Thyroid gland (tissue), 4 donors: ENCODE measurements at places on chromosomes 4 and X. TPM values are rescaled to one million over a fixed set of nuclear protein-coding genes. Genes with fewer than 3 reads are reported as not detected.
A peak's percentile ranks its signal among the peaks of the same experiment; 100 is the strongest.

DNA sequence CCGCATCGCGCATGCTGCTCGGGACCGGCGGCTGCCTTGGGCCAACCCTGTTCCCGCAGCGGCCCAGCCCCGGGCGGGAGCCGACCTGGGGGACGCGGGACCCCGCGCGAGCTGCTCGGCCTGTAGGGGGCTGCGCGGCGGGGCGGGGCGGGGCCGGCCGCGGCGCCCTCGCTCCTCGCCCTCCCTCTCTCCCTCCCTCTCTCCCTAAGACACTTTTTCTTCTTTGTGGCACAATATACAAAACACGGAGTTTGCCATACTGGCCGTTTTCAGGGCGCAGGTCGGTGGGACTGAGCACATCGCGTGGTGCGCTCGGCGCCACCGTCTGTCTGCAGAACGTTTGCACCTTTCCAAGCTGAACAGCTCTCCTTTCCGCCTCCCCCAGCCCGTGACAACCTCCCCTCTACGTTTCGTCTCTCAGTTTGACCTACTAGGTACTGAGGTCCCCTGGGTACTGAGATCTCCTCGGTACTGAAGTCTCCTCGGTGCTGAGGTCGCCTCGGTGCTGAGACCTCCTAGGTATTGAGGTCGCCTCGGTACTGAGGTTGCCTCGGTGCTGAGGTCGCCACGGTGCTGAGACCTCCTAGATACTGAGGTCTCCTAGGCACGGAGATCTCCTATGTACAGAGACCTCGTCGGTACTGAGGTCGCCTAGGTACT, 261.1 kb upstream of the PLCXD1 start:
- H3K4me3 ChIP-seq = no peak overlapping the region
- no peaks in the 10 kb centered on the region for H3K36me3 ChIP-seq
- peak; percentile 4 for DNase-seq
- H3K27me3 ChIP-seq = no peaks in the 10 kb centered on the region

The ADGRL3 gene
- 1.3 TPM for total RNA-seq

The TCEAL5 gene
- not detected for total RNA-seq

- H3K4me3 ChIP-seq = no peak overlapping the region
- H3K27ac ChIP-seq = no peak overlapping the region
- H3K27me3 ChIP-seq = no peaks in the 10 kb centered on the region
- H3K4me1 ChIP-seq = peaks cover 30% of the 10 kb centered on the region
- DNase-seq = no peak
These were observed 97.9 kb downstream of the COX18 start for GRCh38 chr4:72971572-72971971.

The MAGEA2 gene
- total RNA-seq = not detected

DNA sequence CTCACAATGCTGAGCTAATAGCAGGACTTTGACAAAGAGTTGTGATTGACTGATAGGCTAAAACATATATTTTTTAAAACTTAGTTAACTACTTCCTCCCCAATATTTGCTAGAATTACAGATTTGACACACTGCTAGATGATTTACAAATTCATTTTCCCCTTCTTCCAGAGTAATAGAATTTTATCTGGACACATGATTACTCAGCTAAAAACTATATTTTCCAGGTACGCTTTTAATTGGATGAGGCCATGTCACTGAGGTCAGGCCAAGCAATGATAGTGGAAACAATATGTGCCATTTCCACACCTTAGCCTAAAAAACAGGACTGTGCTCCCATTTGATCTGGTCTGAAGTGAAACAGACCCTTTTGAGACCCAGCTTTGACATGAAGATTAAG, 193.3 kb upstream of the PGRMC2 start:
- no peaks in the 10 kb centered on the region for H3K36me3 ChIP-seq
- DNase-seq = no peak
- no peak overlapping the region for H3K4me3 ChIP-seq
- H3K27ac ChIP-seq = no peak overlapping the region

- DNase-seq = no peak
- H3K27me3 ChIP-seq = no peaks in the 10 kb centered on the region
- peaks cover 3% of the 10 kb centered on the region for H3K4me1 ChIP-seq
- no peaks in the 10 kb centered on the region for H3K36me3 ChIP-seq
These were observed 103.7 kb downstream of the ADRA2C start for GRCh38 chr4:3869661-3870566.

GRCh38 chrX:51917604-51918003, 24.2 kb downstream of the MAGED1 start:
- no peaks in the 10 kb centered on the region for H3K4me1 ChIP-seq
- no peak overlapping the region for H3K4me3 ChIP-seq
- no peak for DNase-seq
- H3K36me3 ChIP-seq = no peaks in the 10 kb centered on the region
- no peaks in the 10 kb centered on the region for H3K27me3 ChIP-seq

DNA sequence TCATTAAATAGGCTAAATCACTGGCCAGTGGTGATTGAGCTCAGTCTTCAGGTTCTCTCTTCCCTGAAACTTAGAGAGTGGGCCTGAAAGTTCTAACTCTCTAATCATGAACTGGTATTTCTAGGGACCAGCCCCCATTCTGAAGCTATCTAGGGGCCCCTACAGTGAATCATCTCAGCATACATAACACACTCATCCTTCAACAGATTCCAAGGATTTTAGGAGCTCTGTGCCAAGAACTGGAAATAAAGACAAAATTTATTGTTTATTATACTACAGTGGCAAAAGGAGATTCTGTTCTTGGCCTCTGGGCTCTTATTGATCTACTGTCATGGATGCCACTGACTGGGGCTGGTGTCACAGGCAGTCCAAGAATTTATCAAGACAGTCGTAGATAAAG, 263.8 kb upstream of the IGFBP7 start:
- DNase-seq = no peak
- no peaks in the 10 kb centered on the region for H3K27me3 ChIP-seq
- H3K4me1 ChIP-seq = no peaks in the 10 kb centered on the region
- H3K27ac ChIP-seq = no peak overlapping the region

GRCh38 chrX:20455001-20455400, 188.3 kb upstream of the RPS6KA3 start:
- H3K36me3 ChIP-seq = no peaks in the 10 kb centered on the region
- H3K4me1 ChIP-seq = no peaks in the 10 kb centered on the region
- no peaks in the 10 kb centered on the region for H3K27me3 ChIP-seq
- no peak overlapping the region for H3K27ac ChIP-seq
- no peak for DNase-seq

The RLIM gene
- 33.3 TPM for total RNA-seq

The SLC7A11 gene
- total RNA-seq = 39.8 TPM

DNA sequence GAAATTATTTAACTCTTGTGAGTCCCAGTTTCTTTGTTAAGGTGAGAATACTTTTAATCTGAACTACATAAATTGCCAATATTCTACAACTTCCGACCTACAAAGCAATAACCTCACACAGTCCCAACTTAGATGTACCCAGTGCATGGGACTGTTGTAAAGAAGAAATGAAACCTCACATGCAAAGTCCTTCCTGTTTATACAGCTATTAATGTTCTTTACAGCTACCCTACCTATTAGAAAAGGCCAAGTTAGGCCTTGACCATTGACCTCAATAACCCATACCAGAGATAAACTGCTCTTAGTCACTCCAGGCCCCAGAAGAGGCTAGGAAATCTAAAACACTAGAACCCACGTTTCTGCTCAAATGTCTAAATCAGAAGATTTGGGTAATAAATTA, 920.1 kb upstream of the TENM3 start:
- no peak overlapping the region for H3K4me3 ChIP-seq
- no peak overlapping the region for H3K27ac ChIP-seq
- no peaks in the 10 kb centered on the region for H3K27me3 ChIP-seq
- no peak for DNase-seq
- H3K36me3 ChIP-seq = no peaks in the 10 kb centered on the region
